ENCODE measurements at places on chromosomes 6 and 20.

DNA sequence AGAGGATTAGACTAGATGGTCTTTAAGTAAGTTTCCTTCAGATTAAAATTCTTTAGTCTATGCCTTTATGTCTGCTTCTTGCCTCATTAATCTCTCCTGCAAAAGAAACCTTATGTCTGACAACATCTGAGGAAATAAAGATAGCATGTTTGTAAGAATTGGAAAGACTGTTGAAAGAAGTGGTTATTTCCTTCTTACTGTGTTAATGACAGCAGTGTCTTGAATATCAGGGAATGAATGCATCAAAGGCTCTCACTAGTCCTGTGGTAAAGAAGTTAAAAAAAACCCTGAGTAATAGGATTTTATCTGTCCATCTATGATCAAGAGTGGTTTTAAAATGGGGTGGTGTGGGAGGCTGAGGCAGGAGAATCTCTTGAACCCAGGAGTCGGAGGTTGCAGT, 302.0 kb downstream of the PRL start:
- no peak for DNase-seq

DNA sequence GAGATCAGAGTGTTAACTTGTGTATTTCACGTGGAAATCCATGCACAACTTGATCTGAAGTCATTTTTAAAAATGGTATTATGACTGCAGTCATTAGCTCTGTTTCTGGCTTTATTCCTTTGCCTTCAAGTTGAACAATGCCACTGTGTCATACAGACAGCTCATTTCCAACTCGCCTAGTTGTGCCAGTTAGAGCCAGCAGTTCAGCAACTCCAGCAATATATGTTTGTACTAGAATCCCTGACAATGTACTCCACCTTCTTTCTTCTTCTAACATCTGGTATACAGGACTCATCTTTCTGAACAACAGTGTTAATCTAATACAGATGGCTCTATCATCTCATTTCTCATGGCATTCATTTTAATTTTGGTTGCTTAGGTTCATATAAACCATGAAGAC, 418.3 kb upstream of the POU3F2 start:
- no peak for DNase-seq

DNA sequence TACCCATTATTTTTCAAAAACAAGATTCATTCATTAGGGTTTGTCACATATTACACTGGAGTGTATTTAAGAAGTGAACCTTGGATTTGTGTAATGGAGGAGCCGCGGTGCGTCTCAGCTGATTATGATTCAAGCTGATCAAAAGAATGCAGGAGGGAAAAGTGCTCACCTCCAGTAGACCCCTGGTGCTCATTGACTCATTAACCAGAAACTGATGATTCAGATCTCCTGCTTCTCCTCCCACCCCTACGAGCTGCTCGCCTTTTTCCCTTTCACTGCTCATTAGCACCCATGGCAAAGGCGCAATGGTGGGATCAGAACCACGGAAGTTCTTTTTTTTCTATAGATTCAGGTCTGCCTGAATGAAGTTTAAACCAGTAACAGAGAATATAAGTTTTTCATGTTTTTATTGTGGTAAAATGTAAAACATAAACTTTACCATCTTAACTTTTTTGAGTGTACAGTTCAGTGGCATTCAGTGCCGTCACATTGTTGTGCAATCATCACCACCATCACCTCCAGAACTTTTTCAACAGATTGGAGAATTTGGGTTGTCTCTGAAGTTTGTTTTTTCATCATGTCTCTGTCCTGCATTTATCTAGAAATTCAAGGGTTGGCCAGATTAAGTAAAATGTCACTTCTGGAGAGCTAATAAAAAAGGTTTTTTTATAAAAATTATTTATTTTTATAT, 101.6 kb downstream of the LINC00237 start:
- DNase-seq, result no peak

DNA sequence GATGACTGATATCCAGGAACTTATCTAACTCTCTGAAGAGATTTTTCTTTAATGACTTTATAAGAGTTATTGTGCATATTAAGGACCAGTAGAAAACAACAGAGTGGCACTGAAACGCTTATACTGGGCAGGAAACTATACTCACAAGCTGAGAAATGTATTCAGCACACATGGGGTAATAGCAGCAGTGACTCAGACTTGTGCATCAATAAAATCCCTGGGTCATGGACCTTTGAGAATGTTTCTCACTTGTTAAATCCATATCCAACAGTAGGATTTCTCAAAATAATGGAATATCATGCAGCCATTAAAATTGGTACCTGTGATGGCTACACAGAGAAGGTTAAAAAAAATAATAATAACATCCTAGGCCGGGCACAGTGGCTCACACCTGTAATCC, 219.5 kb downstream of the BTBD9 start:
- DNase-seq, result no peak

- no peak for DNase-seq
Measured at GRCh38 chr20:18541741-18542140, 25.5 kb upstream of the SMIM26 start.

DNA sequence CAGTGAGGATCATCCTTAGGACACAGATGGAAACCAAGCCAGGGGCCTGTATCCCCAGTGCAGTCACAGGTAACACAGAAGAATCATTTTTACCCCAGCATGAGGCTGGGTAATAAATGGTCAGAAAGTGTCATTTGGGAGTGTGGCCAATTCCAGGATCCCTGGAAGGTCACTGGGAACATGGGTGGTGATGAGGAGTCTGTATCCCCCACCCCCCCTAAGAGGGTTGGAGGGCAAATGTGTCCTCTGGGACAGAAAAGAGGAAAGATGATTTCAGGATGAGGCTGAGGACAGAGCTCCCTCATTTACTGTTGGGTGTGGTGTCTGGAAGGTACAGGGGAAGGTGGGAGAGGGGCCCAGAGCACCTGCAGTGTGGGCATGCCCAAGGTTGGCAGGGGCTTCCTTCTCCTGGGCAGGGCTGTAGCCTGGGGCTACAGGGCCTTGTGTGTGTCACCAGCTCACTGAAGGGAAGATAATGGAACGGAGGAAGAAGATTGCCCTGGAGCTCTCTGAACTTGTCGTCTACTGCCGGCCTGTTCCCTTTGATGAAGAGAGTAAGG, 34.5 kb downstream of the PLCG1 start:
- DNase-seq, result no peak

- DNase-seq, result no peak
Measured at GRCh38 chr6:134674562-134674961, 275.3 kb downstream of the ALDH8A1 start.

DNA sequence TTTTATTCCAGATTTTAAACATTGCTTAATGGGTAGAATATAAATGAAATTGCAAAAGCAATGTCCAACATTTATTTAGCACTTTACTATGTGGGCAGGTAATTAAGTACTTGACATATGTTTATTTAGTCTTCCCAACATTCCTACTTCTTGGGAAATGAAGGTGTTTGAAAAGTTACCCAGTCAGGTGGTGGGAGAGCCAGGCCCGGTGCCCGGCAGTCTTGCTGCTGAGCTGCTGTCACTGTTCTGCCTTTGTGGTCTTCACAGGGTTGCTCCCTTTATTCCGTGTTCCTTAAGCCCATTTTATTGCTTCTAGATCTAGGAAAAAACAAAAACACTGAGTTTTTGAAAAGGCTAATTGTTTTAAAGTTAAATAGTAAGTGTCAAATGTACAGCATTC, 42.6 kb upstream of the TULP4 start:
- DNase-seq, result no peak

- DNase-seq, result no peak
Measured at GRCh38 chr6:104559435-104560202, 300.1 kb downstream of the HACE1 start.

GRCh38 chr6:146135167-146135566, 106.3 kb downstream of the GRM1 start:
- no peak for DNase-seq

DNA sequence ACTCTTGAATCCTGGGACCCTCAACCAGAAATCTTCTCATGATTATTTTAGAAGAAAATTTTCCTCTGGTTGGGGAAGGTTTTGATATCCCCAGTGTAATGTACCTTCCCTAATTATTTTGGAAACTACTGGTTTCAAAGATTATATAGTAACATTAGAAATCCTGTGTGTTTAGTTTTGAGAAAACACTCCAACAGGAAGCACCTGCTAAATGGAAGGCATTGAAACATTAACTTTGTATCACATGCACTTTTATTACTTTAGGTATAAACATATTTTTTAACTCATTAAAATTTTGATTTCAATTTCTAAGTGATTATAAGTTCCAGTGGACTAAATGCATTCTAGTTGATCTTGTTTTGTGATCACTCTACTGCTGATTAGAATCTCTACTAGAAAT, 109.3 kb downstream of the SESN1 start:
- DNase-seq, result no peak

- DNase-seq, result no peak
Measured at GRCh38 chr20:1130058-1130694, 11.8 kb downstream of the PSMF1 start.

- no peak for DNase-seq
Measured at GRCh38 chr20:1081891-1082290, 36.5 kb upstream of the PSMF1 start.

GRCh38 chr6:124546601-124547000, 415.6 kb upstream of the RNF217 start:
- no peak for DNase-seq

DNA sequence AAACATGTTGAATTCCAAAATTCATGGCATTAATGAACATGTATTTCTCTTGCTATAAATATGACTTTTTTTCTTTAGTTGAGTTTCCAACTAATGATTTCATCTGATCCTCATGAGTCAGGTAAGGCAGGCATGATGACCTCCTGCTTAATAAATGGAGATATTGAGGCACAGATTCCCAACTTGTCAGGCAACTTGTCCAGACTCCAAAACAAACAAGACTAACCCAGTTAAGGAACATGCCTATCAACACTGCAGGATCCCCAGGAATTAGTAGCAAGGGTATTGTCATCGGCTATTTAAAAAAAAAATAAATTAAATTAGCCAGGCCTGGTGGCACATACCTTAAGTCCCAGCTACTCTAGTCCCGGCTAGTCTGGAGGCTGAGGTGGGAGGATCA, 121.3 kb upstream of the SALL4 start:
- DNase-seq, result no peak

- DNase-seq, result no peak
Measured at GRCh38 chr6:15876406-15876805, 213.6 kb upstream of the DTNBP1 start.
